ENCODE measurements at places on chromosomes 3 and 15. TPM values are rescaled to one million over a fixed set of nuclear protein-coding genes. Genes with fewer than 3 reads are reported as not detected.

DNA sequence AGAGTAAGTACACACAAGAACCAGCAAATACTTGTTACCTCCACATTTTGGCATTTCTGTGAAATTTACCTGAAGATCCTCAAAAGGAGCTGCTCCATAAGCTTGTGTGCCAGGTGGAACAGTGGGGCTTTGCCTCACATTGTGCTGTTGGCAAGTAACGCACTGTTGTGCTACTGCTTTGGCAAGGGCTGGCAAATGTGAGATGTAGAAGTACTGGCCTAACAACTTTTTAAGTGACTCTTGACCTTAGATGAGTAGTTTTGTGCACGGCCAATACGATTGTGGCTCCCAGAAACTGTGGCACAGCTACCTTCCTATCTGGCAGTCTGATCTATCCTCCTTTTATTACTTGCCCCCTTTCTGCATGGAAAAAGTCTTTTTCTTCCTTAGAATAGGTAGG is 337.0 kb downstream of the KCNH8 start:
- no peak for DNase-seq

GRCh38 chr15:57149196-57149595 is 227.1 kb upstream of the CGNL1 start:
- DNase-seq, result peak; percentile 16

DNA sequence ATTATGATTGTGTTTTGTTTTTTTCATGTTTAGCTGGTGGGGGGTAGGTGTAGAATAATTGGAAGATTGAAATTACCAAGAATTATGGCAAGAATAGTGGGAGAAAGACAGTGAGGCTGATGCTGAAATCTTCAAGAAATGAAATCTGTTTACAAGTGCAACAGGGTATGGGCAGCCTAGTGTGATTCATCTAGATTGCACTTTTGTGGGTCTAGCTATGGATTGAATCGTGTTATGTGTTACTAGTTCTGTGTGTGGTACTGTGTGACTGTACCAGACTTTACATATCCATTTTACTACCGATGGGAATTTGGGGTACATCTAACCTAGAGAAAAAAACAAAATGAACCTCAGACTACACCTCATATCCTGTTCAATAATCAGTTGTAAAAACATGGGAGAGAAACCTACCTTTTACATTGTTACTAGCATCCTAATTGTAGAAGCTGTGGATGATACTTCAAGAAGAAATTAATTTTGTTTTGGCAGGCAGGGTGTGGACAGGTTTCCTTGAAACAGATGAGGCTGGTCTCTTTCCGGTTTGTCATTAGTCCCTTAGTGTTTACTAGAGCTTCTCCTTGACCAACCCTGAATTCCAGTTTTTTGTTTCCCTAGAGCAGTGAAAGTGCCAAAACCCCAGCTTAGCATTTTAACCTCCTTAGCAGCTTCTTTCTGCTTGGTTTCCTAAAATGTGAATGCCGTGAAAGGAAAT is 47.9 kb downstream of the OPA1 start:
- no peak for DNase-seq

- DNase-seq, result no peak
Measured at GRCh38 chr15:94745371-94745770, 514.0 kb downstream of the MCTP2 start.

DNA sequence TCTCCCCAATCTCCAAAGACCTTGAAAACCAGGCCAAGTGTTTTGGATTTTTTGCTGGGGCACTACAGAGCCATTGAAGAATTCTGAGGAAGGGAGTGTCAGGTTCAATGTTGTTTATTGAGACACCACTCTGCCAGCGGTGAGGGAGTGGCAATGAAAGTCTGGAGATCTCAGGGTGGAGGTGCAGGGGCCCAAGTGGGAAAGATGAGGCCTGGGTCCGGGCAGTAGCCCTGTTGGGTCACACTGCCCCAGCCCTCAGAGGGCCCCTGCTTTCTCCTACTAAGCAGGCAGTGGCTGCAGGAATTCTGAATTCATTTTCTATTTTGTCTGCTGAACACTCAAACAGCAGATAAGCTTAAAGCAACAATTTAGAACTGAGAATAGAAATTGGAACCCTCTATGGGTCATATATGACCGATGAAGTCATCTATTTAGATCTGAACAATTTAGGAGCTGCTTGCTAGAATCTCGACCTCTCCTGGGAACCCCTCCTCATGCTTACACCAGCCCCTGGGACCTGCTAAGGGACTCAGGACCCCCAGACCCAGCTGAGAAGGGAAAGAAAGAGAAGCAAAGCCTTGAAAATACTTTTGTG is 17.9 kb downstream of the HRH1 start:
- DNase-seq, result no peak

DNA sequence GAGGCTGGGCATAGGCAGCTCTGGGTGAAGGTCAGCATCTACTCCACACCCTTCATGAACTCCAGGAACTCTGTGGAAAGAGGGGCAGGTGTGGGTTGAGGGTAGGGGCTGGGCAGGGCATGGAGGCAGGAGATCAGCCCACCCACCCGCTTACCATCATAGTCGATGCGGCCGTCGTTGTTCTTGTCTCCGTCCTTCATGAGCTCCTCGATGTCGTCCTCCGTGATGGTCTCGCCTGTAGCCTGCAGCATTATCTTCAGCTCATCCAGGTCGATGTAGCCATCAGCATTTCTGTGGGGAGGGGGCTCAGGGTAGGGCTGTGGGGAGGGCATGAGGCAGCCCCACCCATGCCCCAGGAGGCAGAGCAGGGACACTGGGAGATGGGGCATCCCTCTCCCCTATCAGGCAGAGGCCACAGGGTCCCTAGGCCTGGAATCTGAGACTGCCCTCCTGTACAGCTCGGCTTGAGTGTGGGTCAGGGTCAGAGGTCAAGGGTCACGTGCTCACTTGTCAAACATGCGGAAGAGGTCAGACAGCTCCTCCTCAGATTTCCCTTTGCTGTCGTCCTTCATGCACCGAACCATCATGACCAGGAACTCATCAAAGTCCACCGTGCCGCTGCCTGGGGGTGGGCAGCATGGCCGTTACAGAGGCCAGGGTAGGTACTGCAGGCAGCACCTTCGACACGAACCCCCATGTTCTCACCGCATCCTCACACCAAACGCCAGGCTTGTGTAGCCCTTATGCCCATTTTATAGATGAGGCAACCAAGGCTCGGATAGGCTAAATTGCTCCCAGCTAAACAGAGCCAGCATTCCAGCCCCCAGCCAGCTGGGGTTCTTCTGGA is 2.4 kb downstream of the TNNC1 start:
- DNase-seq, result no peak

DNA sequence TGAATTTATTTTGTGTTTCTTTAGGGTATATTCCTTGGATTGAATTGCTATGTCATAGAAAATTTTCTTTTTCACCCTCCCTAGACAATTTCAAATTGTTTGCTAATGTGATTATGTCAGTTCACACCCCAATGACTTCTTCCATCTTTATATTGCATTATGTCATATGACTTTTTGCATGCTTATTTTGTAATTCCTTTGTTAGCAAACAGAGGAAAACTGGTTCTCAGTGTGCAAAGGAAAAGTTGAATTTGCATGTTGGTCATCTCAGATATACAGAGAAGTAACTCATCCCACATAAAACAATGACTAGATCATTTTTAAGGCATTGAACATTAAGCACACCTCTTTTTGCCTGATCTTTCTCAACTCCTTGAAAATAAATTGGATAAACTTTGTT is 3.3 kb upstream of the RNF13 start:
- no peak for DNase-seq

GRCh38 chr3:126496894-126497850 is 20.4 kb downstream of the UROC1 start:
- no peak for DNase-seq

DNA sequence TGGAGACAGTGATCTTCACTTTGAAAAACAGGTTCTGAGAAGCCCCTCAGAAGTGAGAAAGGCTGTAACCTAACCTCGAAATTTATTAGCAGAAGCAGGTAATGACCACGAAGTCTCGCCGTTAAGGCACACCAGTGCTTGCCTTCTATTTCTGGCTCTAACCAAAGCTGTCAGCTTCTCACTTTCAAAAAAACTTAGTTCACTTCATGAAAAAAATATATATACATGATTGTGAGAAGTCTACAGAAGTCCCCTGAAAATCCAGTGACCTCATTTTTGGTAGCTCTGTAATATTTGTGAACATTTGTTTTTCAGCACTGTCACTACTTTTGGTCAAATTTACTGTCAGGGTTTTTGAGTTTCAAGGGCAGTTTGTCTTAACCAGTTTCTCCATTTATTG is 19.1 kb upstream of the AKAP13 start:
- no peak for DNase-seq

- no peak for DNase-seq
Measured at GRCh38 chr3:192825216-192825615, 92.4 kb downstream of the MB21D2 start.

DNA sequence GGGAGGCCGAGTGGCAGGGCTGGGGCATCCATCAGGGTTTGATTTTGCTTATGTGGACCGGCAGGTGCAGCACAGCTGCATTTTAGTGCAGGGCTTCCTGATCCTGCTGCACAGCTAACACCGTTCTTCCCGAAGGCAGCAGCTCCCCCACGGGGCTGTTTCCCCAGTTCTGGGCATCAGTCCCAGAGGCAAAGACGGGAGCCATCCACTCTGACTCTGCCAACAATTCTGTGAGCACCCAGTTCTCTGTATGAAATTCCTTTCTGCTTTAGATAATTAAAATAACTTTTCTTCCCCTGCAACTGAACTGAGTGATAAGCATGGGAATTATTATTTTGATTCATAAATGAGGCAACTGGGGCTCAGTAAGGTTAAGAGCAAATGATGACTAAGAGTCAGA is 262.9 kb upstream of the ATP10A start:
- DNase-seq, result no peak

DNA sequence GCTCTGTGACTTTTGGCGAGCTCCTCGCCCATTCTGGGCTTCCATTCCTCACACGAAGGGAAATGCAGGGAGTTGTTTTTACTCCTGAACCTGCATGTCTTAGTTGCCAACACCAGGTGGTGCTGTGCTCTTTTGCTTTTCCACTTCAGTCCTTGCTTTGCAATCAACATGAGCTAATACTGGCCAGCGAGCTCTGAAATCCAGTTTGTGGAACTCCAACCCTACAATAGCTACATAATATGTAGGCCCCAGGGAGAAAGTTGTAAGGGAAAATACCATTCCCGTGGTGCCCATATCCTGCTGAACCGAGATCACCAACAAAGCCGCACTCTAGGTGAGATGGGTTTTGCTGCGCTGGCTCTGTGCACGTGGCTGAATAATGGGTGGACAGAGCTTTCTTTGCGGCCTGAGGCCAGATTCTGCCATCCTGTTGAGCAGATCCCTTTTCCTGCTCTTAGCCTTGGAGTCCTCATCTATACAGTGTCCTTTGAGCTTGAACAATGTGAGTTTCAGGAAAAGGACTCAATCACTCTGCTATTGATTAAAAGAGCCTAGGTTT is 25.0 kb downstream of the LSM3 start:
- DNase-seq, result peak; percentile 87

GRCh38 chr3:131794766-131795388 is 239.9 kb downstream of the CPNE4 start:
- DNase-seq, result peak; percentile 70

GRCh38 chr15:93088200-93088980 is 621 bp downstream of the RGMA start:
- DNase-seq, result peak; percentile 55

GRCh38 chr15:94352636-94353487 is 121.5 kb downstream of the MCTP2 start:
- DNase-seq, result peak; percentile 22

DNA sequence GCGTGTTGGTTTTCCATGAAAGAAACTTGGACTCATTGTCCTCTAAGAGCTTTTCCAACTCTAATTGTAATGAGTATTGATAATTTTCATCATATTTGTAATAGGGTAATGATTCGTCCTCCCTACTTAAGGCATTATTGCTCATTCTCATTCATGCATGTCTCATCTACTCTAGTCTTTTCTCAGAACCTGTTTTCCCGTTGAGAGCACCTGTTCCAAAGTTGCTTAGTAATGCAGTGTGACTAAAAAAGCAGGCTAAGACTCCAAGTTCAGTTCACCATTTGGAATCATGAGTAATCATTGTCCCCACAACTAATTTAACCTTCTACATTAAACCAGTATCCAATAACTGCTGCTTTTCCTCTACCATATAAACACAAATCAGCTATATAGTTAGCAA is 84.0 kb downstream of the FILIP1L start:
- no peak for DNase-seq

DNA sequence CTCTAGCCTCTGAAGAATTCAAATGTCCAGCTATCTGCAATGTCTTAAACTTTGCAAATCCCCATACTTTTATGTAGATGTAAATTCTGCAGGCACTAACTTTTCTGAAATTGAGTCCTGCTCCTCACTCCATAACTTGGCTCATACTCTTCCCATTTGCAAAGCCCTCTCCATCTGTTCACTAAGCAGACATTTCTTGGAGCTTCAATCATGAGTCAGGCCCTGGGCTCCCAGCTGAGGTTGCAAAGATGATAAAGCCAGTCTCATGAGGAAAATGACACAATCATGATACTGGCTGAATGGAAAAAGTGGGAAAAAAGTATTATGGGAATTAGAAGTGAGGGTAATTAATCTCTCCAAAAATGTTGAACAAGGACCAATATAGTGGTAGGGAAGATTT is 507.6 kb downstream of the NR2F2 start:
- DNase-seq, result no peak

GRCh38 chr15:62026487-62027262 is 33.6 kb downstream of the VPS13C start:
- no peak for DNase-seq

- DNase-seq, result no peak
Measured at GRCh38 chr15:99438691-99439523, 126.9 kb upstream of the MEF2A start.

- no peak for DNase-seq
Measured at GRCh38 chr3:123503203-123503602, 54.3 kb upstream of the ADCY5 start.

The ZNF660 gene
- 4.0 TPM for polyA plus RNA-seq

The MESP1 gene
- polyA plus RNA-seq, result 2.7 TPM

The HRG gene
- polyA plus RNA-seq, result 2.1 TPM

The CTXN2 gene
- not detected for polyA plus RNA-seq

The COL8A1 gene
- 0.61 TPM for polyA plus RNA-seq

The EXD1 gene
- not detected for polyA plus RNA-seq

The TIPARP gene
- 22.7 TPM for polyA plus RNA-seq

The AADAC gene
- polyA plus RNA-seq, result 30.5 TPM

The LRRC58 gene
- polyA plus RNA-seq, result 8.8 TPM

The BFSP2 gene
- not detected for polyA plus RNA-seq

The SPG21 gene
- 149 TPM for polyA plus RNA-seq

The TMEM108 gene
- polyA plus RNA-seq, result 6.1 TPM

The LRRIQ4 gene
- polyA plus RNA-seq, result not detected

The PLA2G4E gene
- not detected for polyA plus RNA-seq

The KBTBD13 gene
- polyA plus RNA-seq, result 0.56 TPM

The TNFAIP8L3 gene
- 3.4 TPM for polyA plus RNA-seq

The GMPS gene
- polyA plus RNA-seq, result 37.2 TPM
